AG04449 (cell line): ENCODE measurements at places on chromosomes 2 and 18.
A peak's percentile ranks its signal among the peaks of the same experiment; 100 is the strongest.

GRCh38 chr2:128300151-128301020, 18.3 kb downstream of the HS6ST1 start:
- no peak for DNase-seq

- DNase-seq, result no peak
Observed at GRCh38 chr2:236847538-236848263, 238.0 kb upstream of the COPS8 start.

DNA sequence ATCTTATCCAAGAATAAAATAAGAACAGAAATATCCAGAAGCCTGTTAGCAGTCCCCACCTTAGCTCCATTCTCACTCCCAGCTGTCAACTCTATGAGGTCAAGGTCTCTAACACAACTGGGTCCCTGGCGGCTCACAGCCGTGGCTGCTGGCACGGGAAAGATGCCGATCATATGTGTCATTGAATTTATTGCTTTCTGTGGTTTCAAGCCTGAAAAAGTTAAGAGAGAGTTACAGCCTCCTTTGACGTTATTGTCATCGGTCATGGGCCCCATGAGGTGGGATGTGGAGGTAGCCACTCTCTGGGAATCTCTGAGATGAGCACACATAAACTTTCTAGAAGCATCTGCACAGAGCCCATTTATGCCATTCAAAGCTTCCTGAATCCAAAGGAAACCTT, 28.7 kb upstream of the CABLES1 start:
- DNase-seq, result peak; percentile 79

DNA sequence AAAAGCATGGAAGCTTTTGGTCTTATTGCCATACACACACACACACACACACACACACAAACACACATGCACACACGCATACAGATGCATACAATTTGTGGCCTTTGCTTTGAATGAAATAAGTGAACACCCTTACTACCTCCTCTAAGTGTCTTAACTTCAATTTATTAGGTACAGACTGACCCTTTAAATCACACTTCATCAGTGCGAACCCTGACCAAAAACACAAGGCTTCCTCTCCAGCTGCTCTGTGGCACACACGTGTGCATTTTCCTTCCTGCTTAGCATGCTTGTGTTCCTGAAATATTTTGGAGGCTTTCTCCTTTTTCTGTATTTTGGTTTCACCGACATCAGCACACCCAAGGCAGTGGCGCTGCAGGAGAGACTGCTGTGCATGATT, 96.0 kb downstream of the CNTNAP5 start:
- DNase-seq, result no peak
